ENCODE measurements at places on chromosomes 7 and 10. TPM values are rescaled to one million over a fixed set of nuclear protein-coding genes. Genes with fewer than 3 reads are reported as not detected.

SPAM1 gene
- total RNA-seq, result not detected

JAZF1 gene
- total RNA-seq, result 5.5 TPM

PNLIP gene
- not detected for total RNA-seq

DRGX gene
- total RNA-seq, result not detected

SLC18A2 gene
- 0.04 TPM for total RNA-seq

MYPN gene
- total RNA-seq, result 0.14 TPM

NSMCE4A gene
- total RNA-seq, result 53.4 TPM

INMT gene
- not detected for total RNA-seq

GPC2 gene
- 2.2 TPM for total RNA-seq

SAMD9L gene
- total RNA-seq, result 15.0 TPM

CISD1 gene
- total RNA-seq, result 50.8 TPM

TAS2R4 gene
- 0.85 TPM for total RNA-seq

SOSTDC1 gene
- total RNA-seq, result not detected

MARCHF5 gene
- total RNA-seq, result 20.7 TPM

KNDC1 gene
- not detected for total RNA-seq

AKR1C2 gene
- total RNA-seq, result 2.5 TPM

PRKCQ gene
- 0.33 TPM for total RNA-seq

STAM gene
- total RNA-seq, result 17.5 TPM

GJD4 gene
- not detected for total RNA-seq

SLC26A4 gene
- 3.4 TPM for total RNA-seq

MMRN2 gene
- total RNA-seq, result 372 TPM

AGAP5 gene
- total RNA-seq, result 1.8 TPM

ZNF316 gene
- total RNA-seq, result 10.7 TPM

GPR15LG gene
- not detected for total RNA-seq
